Inflammatory macrophage treated with lipopolysaccharide for 4 hours (primary cell): ENCODE measurements at places on chromosomes 11 and 22.

GRCh38 chr11:95933594-95933993, 9.7 kb upstream of the MTMR2 start:
- DNase-seq: no peak

DNA sequence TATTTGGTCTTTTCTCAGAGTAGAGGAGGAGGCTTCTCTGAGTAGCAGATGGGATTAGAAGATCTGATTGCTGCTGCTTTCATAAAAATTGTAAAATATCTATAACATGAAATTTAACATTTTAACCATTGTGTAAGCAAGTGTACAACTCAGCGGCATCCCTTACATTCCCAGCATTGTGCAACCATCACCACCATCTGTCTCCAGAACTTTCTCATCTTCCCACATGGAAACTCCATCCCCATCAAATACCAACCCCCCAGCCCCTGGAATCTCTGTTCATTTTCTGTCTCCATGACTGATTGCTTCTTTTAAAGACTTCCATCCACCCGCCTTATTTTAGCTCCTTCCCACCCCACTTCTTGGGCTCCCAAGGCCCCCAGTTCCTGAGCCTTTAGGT, 32.3 kb downstream of the MRGPRD start:
- no peak for DNase-seq

- DNase-seq: no peak
Observed at GRCh38 chr22:33006220-33006954, 51.8 kb downstream of the SYN3 start.

DNA sequence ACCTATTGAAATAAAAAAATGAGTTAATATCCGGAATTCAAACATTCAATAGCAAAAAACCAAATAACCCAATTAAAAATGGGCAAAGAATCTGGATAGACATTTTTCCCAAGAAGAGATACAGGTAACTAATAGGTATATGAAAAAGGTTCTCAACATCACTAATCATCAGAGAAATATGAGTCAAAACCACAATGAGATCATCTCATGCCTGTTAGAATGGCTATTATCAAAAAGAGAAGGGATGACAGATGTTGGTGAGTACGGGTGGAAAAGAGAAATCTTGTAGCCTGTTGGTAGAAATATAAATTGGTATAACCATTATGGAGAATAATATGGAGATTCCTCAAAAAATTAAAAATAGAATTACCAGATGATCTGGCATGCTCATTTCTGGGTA, 26.9 kb upstream of the OR6M1 start:
- no peak for DNase-seq

GRCh38 chr11:69249311-69250185, 44.4 kb upstream of the MYEOV start:
- DNase-seq: no peak

DNA sequence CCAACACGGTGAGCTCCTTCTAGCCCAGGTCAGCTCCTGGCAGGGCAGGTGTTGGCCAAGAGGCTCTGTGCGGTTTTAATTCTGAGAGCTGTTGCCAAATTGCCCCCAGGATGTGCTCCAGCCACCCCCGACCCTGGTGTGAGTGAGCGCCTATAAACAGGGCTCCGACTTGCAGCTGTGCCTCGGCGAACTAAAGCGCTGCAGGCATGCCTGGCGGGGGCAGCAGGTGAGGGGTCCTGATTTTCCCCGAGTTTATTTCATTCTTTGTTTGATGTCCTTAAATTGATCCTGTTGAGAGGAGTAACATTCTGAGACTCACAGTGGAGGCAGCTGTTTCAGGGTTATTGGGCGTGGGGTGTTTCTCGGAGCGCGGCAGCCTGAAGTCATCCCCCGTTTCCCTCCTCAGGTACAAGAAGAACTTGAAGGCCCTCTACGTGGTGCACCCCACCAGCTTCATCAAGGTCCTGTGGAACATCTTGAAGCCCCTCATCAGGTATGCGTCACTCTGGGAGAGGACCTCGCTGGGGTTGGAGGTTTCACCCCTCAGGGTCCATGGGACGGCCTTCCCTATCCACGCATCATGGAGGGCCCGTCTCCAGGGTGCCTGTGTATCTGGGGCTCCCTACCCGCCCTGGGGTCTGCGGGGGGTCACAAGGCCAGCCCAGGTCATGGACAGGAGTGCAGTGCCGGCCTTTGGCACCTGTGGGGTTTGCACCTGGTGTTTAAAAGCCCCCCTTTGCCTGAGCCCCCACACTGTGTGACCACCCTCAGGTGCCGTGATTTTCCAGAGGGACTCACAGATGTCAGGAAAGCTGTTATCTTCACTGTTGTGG, 62.1 kb downstream of the ARHGAP8 start:
- DNase-seq: no peak

GRCh38 chr11:60953781-60954180, 1.8 kb upstream of the SLC15A3 start:
- DNase-seq: peak; percentile 97

GRCh38 chr11:25758145-25758661, 573.7 kb upstream of the ANO3 start:
- DNase-seq: no peak

GRCh38 chr11:129289350-129290040, 86.2 kb upstream of the BARX2 start:
- no peak for DNase-seq

GRCh38 chr11:29024386-29024785, 916.2 kb downstream of the METTL15 start:
- DNase-seq: no peak

- no peak for DNase-seq
Observed at GRCh38 chr11:66291303-66291705, 390 bp upstream of the TMEM151A start.

GRCh38 chr11:67583247-67584204, at the start of gene GSTP1:
GSTP1 (plus strand) TSS chr11:67583812; CDS start chr11:67583844, 32 bp downstream.
- DNase-seq: peak; percentile 79

DNA sequence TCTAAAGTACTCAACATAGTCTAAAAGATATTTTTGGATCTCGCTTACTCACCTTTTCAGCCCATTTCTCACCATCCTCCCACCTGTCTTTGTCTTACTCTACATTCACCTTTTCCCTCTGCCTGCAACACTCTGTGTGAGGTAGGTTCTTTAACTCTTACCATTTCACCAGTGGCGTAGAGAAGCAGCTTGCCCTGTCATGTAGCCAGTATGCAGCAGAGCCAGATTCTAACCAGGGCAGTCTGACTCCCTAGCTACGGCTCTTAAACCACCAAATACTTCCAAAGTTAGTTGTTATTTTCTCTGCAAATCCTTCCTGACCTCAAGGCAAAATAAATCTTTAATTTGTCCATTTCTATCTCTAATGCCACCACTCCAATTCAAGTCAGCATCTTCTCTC, 7.5 kb downstream of the ALG8 start:
- no peak for DNase-seq

DNA sequence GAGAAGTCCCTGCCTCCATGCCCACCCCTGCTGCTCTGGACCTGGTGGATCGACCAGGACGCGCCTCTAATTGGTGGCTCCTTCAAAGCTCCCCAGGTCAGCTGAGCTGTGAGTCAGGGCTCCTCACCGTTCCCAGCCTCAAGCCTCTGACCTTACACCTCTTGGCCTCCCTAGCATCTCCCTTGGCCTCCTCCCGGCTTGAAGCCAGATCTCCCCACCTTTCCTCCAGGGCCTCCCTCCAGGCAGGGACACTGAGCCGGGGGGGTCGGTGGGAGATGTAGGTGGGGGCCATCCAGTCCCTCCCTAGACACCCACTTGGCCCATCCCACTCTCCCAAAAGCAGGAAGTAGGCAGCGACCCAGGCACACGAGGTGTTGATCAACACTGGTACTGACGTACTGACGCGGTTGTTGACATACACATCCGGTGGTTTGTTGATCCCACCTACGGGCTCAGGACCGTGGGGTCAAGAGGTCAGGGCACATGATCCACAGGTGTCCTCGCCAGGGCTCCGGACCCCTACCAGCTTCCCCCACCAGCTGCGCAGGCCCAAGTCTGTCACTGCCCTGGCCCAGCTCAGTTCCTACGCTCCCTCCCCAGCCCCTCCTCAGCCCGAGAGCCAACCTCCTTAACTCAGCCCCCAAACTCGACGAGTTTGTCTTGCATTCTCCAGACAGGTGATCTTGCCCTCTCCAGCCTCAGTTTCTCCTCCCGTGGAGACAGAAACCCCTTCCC, 802 bp downstream of the ATG2A start:
- DNase-seq: peak; percentile 76

GRCh38 chr11:62024936-62025486, 57.6 kb upstream of the FTH1 start:
- DNase-seq: peak; percentile 76

- no peak for DNase-seq
Observed at GRCh38 chr22:45722006-45722405, 50.4 kb downstream of the ATXN10 start.

GRCh38 chr11:88384669-88385005, 47.1 kb upstream of the CTSC start:
- DNase-seq: no peak

DNA sequence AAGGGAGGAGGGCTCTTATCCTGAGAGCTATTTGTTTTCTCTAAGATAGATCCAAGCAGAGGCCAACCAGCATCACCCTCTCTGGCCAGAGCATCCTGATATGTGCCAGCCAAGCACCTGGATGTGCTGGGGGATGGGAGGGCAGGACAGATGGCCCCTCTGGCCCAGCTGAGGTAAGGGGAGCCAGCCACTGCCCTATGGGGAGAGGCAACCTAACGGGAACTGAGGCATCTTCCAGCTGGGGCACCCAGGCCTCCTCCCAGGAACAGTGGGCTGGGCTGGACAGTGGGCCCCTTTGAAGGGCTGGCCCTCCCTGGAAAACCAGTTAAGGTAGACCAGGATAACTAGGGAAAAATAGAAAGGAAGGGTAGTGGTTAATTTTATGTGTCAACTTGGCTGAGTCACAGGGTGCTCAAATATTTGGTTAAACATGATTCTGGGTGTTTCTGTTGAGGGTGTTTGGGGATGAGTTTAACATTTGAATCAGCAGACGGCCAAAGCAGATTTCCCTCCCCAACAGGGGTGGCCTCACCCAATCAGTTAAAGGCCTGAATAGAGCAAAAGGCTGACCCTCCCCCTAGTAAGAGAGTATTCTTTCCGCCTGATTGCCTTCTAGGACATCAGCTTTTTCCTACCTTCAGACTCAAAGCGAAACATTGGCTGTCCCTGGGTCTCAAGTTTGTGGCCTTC, 595.1 kb downstream of the BUD13 start:
- no peak for DNase-seq

- DNase-seq: no peak
Observed at GRCh38 chr11:64931290-64931689, 4.4 kb downstream of the GPHA2 start.
